ENCODE measurements at places on chromosomes 12 and 14.

- DNase-seq, result no peak
These were observed 232.9 kb upstream of the CRY1 start for GRCh38 chr12:107326237-107326636.

DNA sequence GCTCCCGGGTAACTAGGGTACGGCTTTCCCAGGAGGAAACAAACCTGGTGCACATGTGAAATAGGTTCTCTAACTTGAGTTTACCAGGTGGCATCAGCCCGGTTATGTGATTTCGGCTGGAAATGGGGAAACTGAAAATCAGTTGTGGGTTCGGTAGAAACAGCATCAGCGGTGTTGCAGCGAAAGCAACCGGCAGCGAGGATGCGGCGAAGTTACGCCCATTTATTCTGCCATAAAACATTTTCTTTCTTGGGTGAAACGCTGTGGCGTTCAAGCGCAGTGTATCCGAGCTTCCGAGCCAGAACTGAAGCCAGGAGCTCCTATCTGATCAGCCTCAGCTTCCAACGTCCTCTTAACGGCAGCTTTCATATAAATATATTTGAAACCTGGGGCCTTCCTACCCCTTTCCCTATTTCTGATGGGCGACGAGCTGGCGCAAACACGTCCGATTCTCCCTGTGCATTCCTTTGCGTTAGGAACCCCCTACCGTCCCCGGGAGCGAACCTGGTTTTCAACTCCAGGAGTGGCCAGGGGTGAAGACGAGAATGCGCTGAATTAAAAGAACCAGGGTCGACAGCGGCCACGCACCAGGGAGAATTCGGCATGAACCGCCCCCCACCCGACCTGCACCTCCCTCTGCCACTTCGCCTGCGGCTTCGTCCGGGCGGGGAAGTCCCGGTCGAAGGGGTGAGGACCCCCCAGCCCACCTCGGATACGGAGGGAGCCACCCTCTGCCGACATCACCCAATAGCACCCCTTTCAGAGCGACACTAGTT lies 1.6 kb downstream of the DPF3 start:
- peak; percentile 31 for DNase-seq

DNA sequence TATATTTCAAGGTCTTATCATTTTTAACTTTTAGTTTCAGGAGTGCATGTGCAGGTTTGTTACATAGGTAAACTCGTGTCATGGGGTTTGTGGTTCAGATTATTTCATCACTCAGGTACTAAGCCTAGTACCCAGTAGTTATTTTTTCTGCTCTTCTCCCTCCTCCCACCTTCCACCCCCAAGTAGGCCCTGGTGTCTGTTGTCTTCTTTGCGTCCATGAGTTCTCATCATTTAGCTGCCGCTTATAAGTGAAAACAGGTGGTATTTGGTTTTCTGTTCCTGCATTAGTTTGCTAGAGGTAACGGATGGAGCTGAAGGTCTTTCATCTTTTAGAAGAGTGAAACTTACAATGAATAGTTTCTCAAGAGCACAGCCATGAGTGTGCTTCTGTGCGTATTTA lies 24.4 kb downstream of the PIWIL1 start:
- DNase-seq, result no peak

- no peak for DNase-seq
These were observed 1207.3 kb downstream of the SLC16A7 start for GRCh38 chr12:60803147-60803546.

- no peak for DNase-seq
These were observed 3.3 kb upstream of the CCDC196 start for GRCh38 chr14:66482873-66483272.

GRCh38 chr14:34348592-34348991 lies 113.4 kb downstream of the SPTSSA start:
- DNase-seq, result no peak

- no peak for DNase-seq
These were observed 13.7 kb upstream of the KRT5 start for GRCh38 chr12:52533686-52534470.
